Stimulated activated CD8-positive, alpha-beta memory T cell treated with anti-CD3 and anti-CD28 coated beads, Interleukin-7, amount 100 ng/mL, for 1 hour (primary cell): ENCODE measurements at places on chromosomes 5 and 9.

DNA sequence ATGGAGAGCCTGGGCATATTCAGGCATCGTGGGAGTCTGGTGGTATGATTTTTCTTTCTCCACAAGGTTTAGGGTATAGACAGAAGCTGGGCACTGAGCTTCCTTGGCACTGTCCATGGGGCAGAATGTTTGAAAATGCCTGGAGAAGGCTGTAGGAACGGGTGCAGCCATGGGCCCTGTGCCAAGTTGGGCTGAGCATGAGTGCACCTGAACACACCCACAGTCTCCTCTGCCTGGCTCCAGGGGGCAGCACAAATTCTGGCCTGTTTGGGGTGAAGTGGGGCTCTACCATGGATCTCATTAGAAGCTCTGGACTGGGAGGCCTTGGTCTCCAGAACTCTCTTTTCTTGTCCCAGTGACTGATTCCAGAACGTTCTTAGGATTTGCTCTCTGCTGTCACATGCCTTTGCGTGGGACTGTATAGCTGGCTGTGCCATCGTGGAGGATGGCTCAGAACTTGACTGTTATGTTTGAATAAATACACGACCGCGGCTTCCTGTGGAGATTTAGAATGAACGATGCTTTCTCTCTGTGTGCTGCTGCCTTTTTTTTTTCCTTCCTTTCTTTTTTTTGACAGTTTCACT, 229.8 kb downstream of the FANCC start:
- DNase-seq: no peak

- no peak for DNase-seq
Measured at GRCh38 chr9:38363589-38363925, 28.9 kb upstream of the ALDH1B1 start.

- no peak for DNase-seq
Measured at GRCh38 chr5:57529864-57530263, 47.3 kb upstream of the ACTBL2 start.

- DNase-seq: no peak
Measured at GRCh38 chr5:16792598-16793275, 143.4 kb downstream of the MYO10 start.

- no peak for DNase-seq
Measured at GRCh38 chr9:135060461-135061116, 26.9 kb upstream of the OLFM1 start.

- no peak for DNase-seq
Measured at GRCh38 chr5:32520356-32520755, 65.0 kb upstream of the SUB1 start.

DNA sequence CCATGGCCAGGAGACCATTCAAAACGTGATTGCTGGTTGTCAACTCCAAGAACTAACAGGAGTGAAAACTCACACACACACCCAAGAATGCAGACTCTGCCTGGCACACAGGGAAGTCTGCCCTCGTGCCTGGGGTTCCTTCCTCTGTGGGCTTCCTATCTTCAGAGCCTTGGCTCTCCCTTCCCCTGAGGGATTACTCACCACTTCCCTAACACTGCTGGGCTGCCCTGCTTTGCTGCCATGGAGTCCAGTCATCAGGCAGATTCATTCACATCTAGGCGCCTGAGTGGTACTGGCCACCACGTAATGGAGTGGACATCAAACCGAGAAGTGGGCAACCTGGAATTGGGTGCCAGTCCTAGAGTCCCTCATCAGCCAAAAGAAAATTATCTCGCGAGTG, 76.4 kb upstream of the PRSS3 start:
- DNase-seq: no peak

DNA sequence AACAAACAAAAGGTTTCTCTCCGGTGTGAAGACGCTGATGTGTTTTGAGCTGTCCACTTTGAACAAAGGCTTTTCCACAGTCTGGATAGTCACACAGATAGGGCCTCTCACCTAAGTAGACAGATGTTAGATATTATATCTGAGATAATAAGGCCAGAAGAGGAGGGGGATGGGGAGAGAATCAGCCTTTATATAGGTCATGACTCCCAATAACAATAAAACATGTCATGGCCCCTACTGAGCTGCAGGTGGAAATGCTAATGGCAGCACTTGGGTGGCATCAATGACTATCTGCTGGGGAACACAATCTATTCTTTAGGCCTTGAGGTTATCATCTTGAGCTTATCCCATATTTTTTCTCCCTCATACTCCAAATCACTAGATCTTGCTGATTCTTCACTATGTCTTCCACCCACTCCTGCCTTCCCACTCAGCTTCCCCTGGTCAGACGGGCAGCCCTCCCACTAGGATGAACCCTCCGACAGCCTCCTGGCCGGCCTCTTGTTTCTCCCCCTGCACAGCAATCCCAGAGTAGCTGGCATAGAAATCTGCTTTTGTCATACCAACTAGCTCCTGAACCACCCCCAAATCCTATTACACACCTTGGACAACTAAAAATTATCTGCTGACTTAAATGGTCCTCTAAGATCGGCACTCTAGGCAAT, 11.5 kb upstream of the SLC35D2 start:
- no peak for DNase-seq

DNA sequence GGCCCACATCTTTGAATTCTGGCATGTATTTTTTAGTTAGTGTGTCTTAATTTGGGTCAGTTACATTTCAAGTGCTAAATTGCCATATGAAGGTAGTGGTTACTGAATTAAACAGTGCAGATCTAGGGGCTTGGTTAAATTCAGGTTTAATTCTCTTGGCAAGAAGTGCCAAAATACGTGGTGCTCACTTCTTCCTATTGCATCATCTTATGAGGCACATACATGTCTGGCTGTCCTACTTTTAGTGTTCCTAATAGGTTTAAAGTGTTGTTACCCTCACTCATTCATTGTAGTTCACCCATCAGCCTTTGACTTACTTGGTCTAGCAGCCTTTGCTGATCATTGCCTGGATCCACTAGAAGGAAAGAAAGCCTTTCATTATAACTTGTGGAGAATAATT, 59.5 kb downstream of the RPS6 start:
- no peak for DNase-seq

DNA sequence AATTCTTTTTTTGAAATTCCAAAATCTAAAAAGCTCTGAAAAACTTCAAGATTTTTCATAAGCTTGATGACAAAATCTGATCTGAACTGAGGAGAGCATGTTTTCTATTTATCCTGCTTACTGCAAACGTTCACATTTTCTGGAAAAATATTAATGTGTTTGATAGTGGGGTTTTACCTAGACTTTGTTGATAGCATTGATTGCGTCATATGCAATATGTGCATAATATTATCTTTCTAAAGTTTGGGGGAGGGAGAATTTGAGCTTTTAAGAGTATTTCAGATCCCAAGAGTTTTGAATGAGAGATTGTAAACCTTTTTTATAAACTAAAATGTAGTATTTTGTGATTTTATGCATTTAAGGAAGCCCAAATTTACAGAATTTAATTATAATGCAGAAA, 62.8 kb upstream of the CDH6 start:
- DNase-seq: no peak

- no peak for DNase-seq
Measured at GRCh38 chr5:17118631-17119030, 98.8 kb upstream of the BASP1 start.

GRCh38 chr5:173287086-173287485, 41.1 kb downstream of the STC2 start:
- no peak for DNase-seq

DNA sequence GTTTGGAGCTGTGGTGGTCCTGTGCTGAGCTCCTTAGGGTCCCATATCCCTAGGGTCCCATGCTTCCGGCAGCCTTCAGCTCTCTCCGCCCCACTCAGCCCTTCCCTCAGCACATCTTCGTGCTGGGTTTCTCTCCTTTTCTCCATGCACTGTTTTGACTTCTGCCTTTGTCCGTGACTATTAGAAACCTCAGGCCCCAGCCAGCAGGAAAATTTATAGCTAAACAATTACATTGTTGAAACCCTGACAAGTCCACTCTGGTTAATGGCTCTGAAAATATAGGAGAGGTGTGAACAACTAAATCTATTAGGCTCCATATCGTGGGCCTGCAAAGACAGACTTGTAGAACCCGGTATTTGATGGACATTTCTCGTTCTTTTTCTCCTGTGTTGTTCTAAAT, 523.7 kb downstream of the CCDC171 start:
- DNase-seq: no peak

- no peak for DNase-seq
Measured at GRCh38 chr9:5790923-5791322, 42.0 kb downstream of the ERMP1 start.

DNA sequence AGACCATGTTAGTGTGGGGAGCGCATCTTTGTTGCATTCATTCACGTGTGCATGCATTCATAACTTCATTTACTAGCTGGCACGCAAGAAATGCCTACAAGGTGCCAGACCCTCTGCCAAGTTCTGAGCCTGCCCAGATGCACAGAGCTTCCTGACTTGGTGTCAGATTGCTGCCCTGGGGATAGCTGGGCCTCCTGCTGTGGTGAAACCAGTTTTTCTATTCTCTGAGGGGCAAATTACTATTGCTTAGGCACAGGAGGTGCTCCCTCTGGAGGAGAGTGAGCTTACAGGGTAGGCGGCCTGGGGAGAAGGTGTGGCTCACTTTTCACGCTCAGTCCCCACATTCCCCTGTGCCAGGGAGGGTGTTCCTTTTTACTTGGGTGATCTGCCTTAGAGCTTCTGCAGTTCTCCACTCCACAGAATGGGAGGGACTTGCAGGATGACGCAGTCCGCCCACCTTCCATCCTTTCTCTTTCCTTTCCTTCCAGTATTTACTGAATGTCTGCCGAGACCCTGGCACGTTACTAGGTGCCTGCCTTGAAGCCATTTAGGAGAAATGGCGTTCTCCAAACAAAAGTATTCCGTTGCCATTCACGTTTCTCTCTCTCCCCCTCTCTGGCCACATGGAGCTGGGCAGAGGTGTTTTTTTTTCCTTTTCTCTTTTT, 27.9 kb upstream of the CTNNA1 start:
- no peak for DNase-seq

GRCh38 chr9:72557549-72557948, 36.1 kb downstream of the TMC1 start:
- DNase-seq: no peak

DNA sequence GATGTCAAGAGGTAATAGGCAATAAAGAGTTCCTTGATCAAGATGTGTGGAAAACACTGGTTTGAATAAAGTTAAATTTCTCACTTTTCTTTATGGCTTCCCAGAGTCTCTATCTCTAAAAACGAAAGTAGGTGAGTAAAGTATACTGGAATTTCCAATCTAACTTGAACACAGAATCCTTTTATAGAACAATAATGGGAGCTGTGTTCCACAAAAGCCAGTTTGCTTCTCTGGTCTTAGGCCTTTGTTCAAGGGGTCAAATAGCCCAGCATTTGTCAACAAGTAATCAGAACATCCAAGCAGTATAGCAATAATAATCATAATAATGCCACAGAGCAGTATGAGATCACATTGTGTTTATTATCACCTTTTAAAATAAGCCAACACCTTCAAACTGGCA, 20.2 kb downstream of the ATP10B start:
- no peak for DNase-seq

DNA sequence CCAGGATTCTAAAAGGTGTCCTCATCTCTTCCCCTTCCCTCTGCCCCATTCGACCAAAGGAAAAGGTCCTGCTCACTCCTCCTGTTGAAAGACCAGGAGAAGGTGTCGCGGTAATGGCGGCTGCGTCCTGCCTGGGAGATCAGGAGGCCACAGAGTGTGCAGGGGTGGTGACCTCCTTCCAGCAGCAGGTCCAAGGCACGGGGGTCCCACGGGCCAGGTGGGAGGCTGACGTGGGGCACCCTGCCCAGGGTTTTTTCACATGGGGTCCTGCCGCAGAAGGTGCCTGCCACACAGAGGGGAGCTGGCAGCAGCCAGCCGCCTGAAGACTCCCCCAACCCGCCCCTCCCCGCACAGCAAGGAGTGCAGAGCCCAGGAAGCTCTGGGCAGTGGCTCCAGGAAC, 22.2 kb upstream of the ADAMTS2 start:
- no peak for DNase-seq

DNA sequence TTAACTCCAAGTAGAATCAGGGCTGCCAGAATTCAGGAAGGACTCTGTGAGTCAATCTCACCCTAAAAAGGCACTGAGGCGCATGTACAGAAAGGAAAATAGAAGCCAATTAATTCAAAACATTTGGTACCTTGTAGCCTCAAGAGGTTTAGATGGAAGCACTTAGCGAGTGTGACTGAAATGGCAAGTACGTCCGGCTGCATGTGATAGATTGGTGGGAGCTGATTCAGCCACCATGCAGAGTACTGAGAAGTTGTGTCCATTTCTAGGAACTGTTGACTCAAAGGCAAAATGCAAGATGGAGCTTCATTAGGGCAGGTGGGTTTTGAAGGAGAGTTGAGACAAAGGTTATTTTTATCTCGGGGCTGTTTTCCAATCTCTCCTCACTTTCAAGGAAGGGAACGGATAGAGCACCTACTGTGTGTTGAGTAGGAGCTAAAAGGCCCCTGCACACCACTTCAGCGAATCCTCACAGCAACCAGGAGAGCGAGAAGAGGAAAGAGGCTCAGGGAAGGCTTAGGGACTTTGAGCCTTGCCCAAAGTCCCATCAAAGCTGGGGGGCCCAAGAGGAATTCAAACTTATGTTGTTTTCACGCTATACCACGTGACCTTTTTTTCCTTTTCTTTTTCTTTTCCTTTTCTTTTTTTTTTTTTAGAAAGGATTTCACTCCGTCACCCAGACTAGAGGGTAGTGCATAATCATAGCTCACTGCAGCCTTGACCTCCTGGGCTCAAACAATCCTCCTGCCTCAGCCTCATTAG, 34.6 kb upstream of the CPEB4 start:
- no peak for DNase-seq

GRCh38 chr9:129344641-129345495, 166.8 kb upstream of the IER5L start:
- no peak for DNase-seq

GRCh38 chr9:122498883-122499288, 11.7 kb upstream of the OR1J2 start:
- no peak for DNase-seq

- DNase-seq: no peak
Measured at GRCh38 chr5:154274828-154275185, 84.3 kb downstream of the GALNT10 start.

- DNase-seq: no peak
Measured at GRCh38 chr5:146586752-146587151, 70.8 kb upstream of the GPR151 start.

- peak; percentile 28 for DNase-seq
Measured at GRCh38 chr9:134065612-134066419, 2.0 kb downstream of the BRD3 start.
